ENCODE measurements at places on chromosomes 4 and X. TPM values are rescaled to one million over a fixed set of nuclear protein-coding genes. Genes with fewer than 3 reads are reported as not detected.

MSX1 gene
- total RNA-seq: 5.5 TPM

TKTL1 gene
- under 0.01 TPM for total RNA-seq

TEX13B gene
- total RNA-seq: not detected

ARMCX6 gene
- 30.1 TPM for total RNA-seq

EGFL6 gene
- not detected for total RNA-seq

HPF1 gene
- total RNA-seq: 55.9 TPM

SPOCK3 gene
- total RNA-seq: 0.43 TPM

RTL9 gene
- total RNA-seq: not detected

PAGE2 gene
- not detected for total RNA-seq

PABPC1L2A gene
- total RNA-seq: not detected

NKX6-1 gene
- total RNA-seq: not detected

CRMP1 gene
- not detected for total RNA-seq

PRPS1 gene
- 43.4 TPM for total RNA-seq

CLCN4 gene
- total RNA-seq: 13.0 TPM

TCEAL2 gene
- total RNA-seq: not detected

CCDC158 gene
- total RNA-seq: not detected

DUX4 gene
- not detected for total RNA-seq

KLHL4 gene
- total RNA-seq: 33.7 TPM

CSAG3 gene
- total RNA-seq: not detected

EIF2S3 gene
- total RNA-seq: 383 TPM

TMEM154 gene
- total RNA-seq: 20.7 TPM

RPS3A gene
- 2,351 TPM for total RNA-seq

ZNF732 gene
- total RNA-seq: 1.6 TPM

VSIG1 gene
- total RNA-seq: 2.4 TPM

RBMXL3 gene
- total RNA-seq: not detected

SPACA5 gene
- total RNA-seq: not detected

HSFX1 gene
- total RNA-seq: 0.53 TPM

TMSB15C gene
- total RNA-seq: 7.3 TPM

PLXNA3 gene
- 8.4 TPM for total RNA-seq

NOX1 gene
- total RNA-seq: not detected

FGB gene
- total RNA-seq: not detected

REELD1 gene
- not detected for total RNA-seq

MAP7D2 gene
- 0.14 TPM for total RNA-seq

IL21 gene
- not detected for total RNA-seq

PNMA6A gene
- total RNA-seq: 0.93 TPM

RWDD4 gene
- 26.9 TPM for total RNA-seq

XAGE1A gene
- not detected for total RNA-seq

GLRA2 gene
- not detected for total RNA-seq

SLC26A1 gene
- not detected for total RNA-seq

SMIM43 gene
- total RNA-seq: not detected

SLC49A3 gene
- total RNA-seq: 2.4 TPM

ZMAT1 gene
- 4.0 TPM for total RNA-seq

RNF4 gene
- total RNA-seq: 103 TPM

USP9X gene
- 174 TPM for total RNA-seq

MGARP gene
- 45.3 TPM for total RNA-seq

ZNF185 gene
- 29.1 TPM for total RNA-seq

MAGEA4 gene
- total RNA-seq: not detected
